ENCODE measurements at places on chromosomes 6 and 20. TPM values are rescaled to one million over a fixed set of nuclear protein-coding genes. Genes with fewer than 3 reads are reported as not detected.

DNA sequence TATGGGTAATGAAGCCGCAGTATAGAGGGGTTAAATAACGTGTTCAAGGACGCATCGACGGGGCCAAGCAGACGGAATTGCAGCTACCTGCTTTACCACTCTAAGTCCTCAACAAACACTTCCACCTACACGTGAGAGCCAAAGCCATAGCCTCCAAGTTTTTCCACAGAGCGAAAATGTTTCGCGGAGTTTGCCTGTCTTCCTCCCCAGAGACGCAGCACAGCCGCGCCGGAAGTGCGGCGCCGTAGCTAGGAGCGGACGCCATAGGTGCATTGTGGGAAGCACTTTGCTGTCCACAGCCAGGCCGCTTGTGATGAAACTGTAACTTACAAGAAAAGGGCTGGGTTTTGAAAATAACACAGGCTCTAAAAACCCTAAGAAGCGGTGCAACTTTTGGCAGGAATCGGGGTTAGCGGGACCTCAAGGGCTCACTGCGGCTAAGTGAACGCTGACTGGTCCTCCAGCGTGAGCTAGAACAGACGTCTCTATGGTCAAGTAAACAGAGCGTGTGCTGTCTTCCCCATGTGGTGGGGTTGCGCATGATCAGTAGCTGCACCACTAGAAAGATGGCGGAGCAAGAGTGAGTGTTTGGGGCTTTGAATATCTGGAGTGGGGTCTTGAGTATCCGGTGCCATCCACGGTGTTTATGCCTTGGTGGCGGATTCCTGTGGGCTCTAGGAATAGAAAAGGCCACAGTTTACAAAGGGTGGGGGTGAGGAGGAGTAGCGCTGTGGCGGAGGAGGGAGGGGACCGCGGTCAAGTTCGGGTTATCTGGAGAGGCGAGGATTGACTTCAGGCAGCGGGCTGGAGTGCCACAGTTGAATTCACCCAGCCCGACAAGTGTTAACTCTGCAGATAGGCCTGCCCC is at the start of gene RPL7L1:
Gene RPL7L1, plus strand, starts transcription at position 245 of the 868 bp plus-strand sequence. Its CDS starts 295 bp downstream, at position 540.
- DNase-seq, result peak; percentile 70

DNA sequence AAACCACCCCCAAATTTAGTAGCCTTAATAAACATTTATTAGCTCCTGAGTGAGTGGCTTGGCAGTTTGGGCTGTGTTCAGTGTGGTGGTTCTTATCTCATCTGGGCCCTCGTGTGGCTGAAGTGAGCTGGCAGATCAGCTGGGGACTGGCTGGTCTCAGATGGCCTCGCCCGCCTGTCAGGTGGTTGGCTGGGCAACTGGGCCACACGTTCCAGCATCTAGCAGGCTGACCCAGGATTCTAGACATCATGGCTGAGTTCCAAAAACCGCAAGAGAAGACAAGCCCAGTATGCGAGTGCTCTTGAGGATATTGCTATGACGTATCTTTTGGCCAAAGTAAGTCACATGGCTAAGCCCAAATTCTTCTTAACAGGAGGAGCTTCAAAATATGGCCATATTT is 28.9 kb downstream of the EIF2S2 start:
- no peak for DNase-seq

HAO1 gene
- total RNA-seq, result 0.09 TPM

DNA sequence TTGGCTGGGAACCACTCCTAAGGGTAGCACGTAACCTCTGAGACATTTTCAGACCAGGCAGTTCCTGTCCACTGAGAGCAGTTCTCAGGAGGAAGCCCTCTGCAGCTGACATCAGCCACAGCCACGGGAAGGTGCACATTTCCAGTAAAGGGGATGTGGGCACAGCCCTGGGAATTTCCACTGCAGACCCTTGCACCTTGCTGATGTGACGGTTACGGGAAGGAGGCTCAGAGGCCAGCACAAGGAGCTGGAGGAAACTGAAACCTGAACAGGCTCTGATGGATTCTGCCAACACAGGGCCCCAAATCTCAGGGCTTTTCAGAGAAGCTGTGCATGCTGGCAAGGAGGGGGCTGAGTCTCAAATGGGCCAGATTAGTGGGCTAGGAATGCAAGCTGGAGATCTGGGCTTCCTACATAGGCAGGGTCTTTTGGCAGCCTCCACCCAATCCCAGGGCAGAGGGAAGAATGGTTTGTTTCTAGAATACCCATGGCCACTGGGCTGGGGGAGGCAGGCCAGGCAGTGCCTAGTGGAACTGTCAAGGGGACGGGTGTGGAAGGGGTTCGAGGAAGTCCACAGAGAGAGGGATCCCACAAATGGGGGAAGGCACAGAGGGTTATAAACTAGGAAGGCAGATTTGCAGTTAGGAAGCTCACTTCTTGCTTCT is 14.2 kb downstream of the EBF4 start:
- DNase-seq, result no peak

- no peak for DNase-seq
Measured at GRCh38 chr6:8941577-8941976, 506.2 kb upstream of the SLC35B3 start.

Measured in WTC11 (cell line).